ENCODE measurements at places on chromosomes 7 and 10.

GRCh38 chr10:132715776-132716680, 69.9 kb downstream of the NKX6-2 start:
- DNase-seq, result no peak

DNA sequence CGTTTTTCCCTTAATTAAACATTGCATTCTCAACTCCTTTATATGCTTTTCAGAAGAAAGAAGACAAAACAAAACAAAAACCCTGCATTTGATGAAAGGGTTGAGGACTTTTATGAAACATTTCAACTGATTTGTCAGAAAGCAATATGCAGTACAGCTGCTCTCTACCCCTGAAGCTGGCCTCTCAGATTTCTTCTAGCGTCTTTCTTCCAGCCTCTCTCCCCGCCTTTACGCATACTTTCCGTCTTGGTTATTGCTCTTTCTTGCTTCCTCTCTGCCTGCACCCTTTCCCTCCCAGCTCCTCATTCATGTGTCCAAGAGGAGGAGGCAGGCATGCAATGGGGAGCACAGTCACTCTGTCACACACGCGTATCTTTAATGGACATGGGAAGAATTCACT, 91.0 kb upstream of the COL1A2 start:
- DNase-seq, result no peak

DNA sequence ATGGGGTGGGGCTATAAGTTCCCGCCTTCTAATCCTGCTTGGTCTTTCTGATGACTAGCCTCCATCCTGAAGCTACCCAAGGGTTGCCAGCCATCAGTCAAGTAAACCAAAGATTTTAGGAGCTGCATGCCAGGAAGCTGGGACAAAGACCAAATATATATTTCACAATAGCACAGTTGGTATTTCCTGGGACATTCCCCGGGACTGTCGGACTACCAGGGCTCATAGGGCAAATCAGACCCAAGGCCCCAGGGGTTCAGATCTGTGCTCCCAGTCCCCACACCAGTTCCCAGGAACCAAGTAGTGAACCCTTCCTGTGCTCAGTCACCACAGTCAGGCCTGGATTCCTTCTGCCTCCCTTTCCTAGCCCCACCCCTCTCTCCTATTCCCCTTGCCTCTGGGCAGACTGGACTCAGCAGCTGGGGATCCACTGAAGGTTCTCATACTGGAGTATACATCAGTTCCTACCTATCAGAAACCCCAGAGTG, 5.7 kb upstream of the CXCL12 start:
- DNase-seq, result no peak

DNA sequence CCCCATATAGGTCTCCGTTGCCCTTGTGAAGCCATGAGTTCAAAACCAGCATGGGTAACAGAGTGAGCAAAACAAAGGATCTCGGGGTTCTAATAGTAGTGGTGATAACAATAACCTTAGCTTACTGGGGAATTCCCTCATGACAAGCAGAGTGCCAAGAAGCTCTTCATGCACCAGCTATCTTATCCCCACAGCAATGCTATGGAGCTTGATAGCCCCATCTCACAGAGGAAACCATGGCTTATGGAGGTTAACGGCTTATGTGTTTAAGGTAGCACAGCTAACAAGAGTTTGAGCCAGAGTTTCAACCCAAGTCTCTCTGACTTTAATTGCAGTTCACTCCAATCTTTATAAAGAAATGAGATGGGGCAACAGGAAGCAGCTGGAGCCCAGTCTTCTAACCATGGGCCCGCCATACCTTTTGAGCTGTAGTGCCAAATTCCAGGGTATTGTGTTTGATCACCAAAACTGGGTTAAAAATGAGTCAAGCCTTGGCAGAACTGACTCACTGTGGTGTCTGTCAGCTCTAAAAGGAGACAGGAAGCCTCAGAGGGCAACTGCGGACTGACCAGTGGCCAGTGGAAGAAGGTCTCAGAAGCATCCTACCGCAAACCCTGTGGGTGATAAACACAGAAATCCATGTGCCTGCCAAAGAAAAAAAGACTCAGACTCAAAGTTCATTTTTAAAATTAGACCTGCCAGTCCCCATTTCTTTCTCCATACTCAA, 16.5 kb upstream of the PLAU start:
- no peak for DNase-seq

GRCh38 chr7:15326044-15326644, 235.7 kb downstream of the AGMO start:
- peak; percentile 21 for DNase-seq

DNA sequence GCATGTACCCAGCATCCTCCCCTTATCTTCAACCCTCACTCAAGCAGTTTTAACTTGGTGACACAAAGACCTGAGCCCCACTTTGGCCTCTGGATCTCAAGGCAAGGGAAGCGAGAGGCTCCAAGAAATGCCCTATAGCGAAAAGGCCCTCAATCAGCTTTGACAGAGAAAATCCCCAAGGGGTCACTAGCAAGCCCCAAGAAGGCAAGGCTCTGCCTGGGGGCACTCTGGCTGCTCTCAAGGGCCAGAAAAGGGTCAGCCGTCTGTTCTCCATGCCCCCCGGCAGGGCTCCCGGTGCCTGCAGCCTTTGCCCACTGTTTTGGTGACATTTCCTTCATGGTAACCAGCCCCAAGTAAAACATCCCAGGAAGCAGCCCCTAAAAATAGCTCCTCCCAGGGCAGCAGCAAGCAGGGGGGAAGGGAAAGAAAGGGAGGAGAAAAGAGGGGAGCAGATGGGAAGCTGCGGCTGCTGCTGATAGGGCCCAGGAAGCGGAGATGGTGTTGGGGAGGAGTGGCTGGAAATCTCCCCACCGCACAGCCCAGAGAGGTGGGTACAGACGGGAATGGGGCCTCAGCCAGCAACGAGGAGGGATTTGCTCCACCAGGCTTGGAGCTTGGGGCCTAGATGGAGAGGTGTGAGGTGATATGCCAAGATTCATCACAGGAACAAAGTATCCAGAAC, 7.1 kb downstream of the CAMK2G start:
- DNase-seq, result no peak

DNA sequence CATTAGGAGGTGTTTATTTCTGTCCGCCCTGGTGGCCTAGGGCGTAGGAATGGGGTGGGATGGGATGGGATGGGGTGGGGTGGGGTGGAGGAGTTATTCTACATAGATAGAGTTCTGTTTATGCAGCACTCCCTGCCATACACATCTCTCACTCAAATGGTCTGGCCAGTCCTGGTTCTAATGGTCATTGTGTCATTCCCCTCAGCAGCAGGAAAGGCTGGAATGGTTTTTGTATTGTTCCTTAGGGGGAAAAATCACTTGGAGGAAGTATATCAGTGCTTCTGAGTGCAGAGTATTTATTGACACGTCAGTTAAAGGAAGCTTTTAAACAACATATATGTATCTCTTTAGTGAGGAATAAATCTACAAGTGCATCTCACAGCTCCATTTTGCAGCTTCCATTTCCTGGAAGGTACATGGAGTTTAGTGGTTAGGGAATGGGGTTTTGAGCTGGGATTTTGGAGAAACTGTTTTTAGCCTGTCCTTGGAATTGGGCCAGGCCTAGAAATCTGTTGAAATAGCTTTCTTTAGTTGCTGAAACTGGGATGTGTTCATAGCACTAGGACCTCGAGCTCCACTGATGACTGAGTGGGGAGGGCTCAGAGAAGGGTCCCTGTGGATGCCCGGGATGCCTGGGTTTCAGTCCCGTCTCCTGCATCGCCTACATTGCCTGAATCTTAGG, 8.3 kb downstream of the TSPAN14 start:
- DNase-seq, result no peak

GRCh38 chr10:107915215-107915610, 750.7 kb upstream of the SORCS1 start:
- DNase-seq, result no peak

- DNase-seq, result peak; percentile 66
Observed at GRCh38 chr7:148042935-148043631, 547.5 kb upstream of the C7orf33 start.

DNA sequence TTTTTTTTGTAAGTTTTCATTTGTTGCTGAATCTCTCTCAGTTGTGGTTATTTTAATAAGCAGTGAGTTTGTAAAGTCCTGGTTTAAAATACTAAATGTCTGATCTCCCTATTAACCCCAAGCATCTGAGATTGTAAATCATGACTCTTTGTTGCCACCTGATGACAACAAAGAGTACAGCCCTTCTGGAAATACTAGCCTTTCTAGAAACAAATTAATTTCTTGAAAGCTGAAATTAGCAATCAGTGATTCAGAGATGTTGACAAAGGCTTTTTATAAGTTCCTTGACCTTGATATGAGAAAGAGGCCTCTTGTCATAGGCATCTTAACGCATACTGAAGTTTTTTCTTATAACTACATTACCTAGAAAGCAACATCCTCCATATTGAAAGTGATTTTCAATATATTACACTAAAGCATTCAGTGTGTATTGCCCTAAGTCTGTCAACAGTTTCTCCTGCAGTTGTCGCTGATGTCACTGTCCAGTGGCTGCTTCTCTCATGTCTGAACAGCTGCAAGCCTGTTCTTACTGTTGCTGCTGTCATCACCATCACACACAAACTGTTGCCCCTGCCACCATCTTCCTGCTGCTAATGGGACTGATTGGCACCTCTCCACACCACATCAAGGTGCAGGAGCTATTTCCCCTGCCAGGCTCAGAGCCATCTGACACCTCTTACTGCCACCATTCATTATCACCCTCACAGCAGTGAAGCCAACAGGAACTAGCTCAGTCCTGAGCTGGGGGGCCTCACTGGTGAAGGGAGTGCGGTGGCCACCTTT, 95.1 kb upstream of the LRGUK start:
- DNase-seq, result no peak

GRCh38 chr7:371119-371778, 81.3 kb downstream of the FOXL3 start:
- no peak for DNase-seq

DNA sequence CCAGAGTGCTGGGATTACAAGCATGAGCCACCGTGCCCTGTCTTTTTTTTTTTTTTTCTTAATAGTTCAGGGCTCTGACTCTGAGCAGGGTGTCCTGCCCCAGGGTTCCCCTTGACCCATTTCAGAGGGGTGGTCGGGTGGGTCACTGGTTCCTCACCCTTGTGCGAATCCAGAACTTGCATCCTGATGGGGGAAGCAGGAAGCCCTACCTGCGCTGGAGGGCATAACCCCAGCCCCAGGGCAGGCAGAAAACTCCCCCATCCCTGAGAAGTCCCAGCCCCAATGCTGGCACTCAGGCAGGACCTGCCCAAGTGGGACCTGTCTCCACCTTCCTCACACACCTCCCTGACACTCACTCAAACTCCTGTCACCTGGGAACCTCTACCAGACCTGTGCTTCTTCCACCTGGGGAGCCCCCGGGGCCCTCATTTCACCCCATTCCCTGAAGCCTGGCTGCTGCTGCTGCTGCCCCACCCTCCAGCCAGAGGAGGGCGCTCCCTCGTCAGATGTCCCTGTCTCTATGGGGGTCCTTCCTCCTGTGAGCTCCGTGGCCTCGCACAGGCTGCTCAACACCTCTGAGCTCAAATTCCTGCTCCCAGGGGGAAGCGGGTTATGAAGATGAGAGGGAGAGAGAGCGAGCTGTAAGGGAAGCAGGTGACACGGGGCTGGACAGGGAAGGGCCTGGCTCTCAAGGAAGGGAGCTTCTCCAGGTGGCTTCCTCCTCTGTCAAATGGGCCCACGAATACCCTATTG, 15.1 kb upstream of the ZNF273 start:
- DNase-seq, result no peak

GRCh38 chr10:62029401-62029800, 127.9 kb downstream of the ARID5B start:
- DNase-seq, result no peak

DNA sequence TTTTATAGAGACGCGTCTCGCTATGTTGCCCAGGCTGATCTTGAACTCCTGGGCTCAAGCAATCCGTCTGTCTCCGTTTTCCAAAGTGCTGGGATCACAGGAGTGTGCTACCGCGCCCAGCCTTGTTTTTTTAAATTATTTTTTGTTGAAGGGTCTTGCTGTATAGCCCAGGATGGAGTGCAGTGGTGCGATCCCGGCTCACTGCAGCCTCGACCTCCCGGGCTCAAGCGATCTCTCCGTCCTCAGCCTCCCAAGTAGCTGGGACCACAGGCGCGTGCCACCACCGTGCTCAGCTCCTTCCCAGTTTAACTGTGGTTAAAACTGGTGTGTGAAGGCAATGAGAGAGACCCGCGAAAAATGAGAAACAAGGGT, 11.0 kb upstream of the HNRNPF start:
- no peak for DNase-seq

DNA sequence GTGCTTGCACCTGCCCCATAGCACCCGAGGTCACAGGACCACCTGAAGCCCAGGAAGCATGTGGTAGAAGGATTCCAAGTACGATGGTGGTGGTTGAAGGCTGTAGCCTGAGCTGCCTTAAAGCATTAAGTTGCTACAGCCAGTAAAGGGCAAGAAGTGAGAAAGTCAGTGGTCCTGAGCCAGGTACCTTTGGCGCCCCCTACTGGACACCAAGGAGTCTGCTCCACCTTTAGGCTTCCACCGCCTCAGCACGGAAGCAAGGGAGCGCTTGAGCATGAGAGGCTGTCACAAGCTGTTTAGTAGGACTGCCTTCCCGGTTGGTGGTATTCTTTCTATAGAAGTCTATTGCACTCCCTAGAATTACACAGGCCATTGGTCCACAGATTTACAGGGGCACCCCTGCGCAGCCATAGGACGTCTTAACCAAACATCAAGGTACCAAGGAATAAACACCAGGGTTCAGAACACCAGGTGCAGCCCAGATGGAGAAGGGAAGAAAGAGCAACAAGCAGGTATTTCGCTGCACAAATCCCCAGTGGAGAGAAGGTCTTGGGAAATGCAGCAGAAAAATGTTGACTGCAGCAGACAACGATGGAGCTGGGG, 2.2 kb downstream of the CRTAC1 start:
- peak; percentile 47 for DNase-seq

GRCh38 chr10:29841724-29842649, 207.2 kb upstream of the SVIL start:
- no peak for DNase-seq

DNA sequence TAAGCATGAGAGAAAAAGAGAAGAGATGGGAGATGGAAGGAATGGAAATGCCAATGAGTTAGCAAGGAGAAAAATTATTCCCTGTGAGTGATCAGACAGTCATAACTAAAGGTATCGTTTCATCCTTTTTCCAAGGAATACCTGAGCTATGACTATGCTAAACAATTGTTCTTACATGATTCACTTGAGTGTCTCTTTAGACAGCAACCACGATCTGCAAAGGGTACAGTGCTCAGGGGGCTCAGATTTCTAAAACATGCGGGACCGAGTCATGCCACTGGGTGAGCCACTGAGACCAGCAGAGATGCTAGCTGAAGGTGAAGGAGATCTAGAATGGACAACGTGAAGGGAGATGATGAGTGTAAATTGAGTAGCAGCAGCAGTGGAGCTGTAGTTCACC, 78.0 kb upstream of the CTTNBP2 start:
- DNase-seq, result no peak

GRCh38 chr7:102859084-102859798, 53.6 kb upstream of the LRRC17 start:
- no peak for DNase-seq

- no peak for DNase-seq
Observed at GRCh38 chr7:73512018-73512780, 9.9 kb downstream of the BAZ1B start.

DNA sequence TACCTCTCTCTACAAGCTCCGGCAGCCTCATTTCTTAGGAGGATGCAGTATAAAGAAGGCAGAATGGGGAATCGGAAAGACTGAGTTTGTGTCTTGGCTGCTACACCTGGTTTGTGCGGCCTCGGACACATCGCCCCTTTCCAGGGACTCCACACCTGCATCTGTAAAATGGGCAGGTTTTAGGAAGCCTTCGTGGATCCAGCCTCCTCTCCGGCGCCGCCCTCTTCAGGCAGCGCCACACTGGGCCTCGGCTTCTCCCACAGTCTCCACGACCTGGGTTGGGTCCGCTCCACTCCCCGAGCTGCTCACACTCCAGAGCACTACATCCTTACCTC, 341 bp downstream of the GOT1 start:
- DNase-seq, result no peak
